NCI-H2081 treated with DMSO at 0.1 percent for 48 hours (cell line): ENCODE measurements at places on chromosomes 1 and 21.

- DNase-seq = no peak
Observed at GRCh38 chr1:110243574-110243973, 33.5 kb downstream of the KCNC4 start.

- DNase-seq = no peak
Observed at GRCh38 chr1:161226320-161226711, 456 bp downstream of the TOMM40L start.

- no peak for DNase-seq
Observed at GRCh38 chr1:51070640-51071039, 31.4 kb upstream of the C1orf185 start.

- DNase-seq = no peak
Observed at GRCh38 chr1:100325415-100326324, 26.6 kb upstream of the CDC14A start.

DNA sequence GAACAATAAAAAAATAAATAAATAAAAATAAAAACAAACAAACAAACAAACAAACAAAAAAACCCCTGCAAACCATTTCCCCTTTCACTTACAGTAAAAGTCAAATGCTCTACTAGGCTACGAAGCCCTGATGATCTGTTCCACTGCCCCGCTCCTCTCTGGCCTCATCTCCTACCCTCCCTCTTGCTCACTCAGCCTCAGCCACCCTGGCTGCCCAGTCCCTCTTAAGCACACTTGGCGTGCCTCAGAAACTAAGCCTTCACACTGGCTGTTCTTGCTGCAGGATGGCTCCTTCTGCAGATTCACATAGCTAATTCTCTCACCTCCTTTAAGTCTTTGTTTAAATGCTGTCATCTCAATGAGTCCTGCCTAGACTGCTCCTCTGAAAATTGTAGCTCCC is 30.8 kb upstream of the UHMK1 start:
- DNase-seq = no peak
